Hindlimb muscle (tissue), 1 donor: ENCODE measurements at places on chromosomes 2 and 18. TPM values are rescaled to one million over a fixed set of nuclear protein-coding genes. Genes with fewer than 3 reads are reported as not detected.
A peak's percentile ranks its signal among the peaks of the same experiment; 100 is the strongest.

DNA sequence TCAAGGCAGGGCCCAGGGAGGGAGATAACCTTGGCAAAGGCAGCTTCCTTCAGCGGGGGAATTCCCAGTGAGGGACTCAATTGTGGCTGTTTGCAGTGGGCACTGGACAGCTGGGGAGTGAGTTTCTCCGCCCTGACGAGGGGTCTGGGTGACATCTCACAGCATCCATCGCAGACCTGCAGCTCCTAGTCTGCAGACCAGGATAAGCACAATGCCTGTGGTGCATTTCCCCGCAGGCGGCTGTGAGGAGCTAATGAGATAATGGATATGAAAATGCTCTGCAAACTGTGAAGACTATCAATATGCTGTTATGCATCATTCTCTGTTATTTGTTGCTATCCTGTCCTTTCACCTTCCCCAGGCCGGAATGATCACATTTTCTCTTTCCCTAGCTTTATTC is 30.0 kb upstream of the CYP1B1 start:
- no peak for DNase-seq

DNA sequence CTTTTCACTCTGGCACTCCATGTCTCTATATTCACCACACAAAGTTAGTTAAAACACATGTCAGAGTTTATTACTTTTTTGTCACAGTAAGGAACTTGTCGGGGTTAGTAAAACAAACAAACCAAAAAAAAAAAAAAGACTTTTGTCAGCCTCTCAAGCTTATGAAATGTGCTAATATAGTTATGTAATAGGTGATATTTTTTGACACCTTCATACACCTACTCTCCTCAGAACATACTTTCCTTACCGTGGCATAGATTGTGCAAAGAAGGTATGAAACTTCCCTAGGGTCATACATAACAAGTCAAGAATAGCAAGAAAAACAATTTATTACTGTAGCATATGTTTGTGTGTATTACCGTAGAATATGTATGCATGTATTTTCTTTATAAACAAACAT is 633.3 kb downstream of the CNTNAP5 start:
- DNase-seq: no peak

- no peak for DNase-seq
These were observed 286.6 kb upstream of the HDAC4 start for GRCh38 chr2:239687441-239687840.

GRCh38 chr2:7902251-7902765 is 779.5 kb upstream of the ID2 start:
- DNase-seq: no peak

GRCh38 chr2:190627448-190628412 is 21.2 kb upstream of the NAB1 start:
- peak; percentile 79 for DNase-seq

DNA sequence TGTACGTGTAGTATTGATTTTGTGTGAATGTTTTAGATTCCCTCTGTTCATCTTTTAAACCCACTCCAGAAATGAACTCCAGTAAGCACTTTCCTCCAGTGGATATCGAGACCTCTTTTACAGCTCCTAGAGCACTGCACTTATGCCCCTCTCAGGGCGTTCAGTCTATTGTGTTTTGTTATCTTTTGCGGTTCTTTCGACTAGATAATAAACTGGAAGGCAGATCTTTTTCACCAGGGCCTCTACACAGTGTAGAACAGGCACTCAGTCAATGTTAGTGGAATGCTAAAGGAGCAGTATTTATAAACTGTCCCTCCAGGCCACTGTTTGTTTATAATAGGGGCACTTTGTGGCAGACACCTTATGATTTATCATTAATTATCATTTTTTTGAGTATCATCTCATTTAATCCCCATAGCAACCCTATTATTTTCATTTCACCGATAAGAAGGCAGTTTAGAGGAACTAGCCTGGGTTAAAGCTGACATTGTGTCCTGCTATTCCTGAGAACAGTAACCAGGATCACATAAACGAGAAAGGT is 742 bp upstream of the SOS1 start:
- no peak for DNase-seq

DNA sequence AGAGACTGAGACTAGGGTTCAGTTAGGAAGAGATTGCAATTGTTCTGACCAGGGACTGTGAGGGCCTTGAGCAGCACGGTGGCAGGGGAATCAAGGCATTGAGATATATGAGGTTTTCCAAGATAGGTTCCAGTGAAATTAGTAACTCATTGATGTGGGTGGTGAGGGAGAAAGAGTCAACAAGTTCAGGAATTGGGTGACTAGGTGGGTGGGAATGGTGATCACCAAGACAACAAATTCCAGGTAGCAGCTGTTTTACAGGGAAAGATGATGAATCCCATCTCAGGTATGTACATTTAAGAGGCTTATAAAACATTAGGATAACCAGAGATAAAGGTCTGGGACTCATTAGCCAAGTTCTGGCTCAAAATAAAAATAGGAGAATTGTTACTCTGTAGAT is 251.5 kb upstream of the MGAT5 start:
- DNase-seq: no peak

GRCh38 chr2:47483191-47483590 is 80.2 kb downstream of the MSH2 start:
- no peak for DNase-seq

DNA sequence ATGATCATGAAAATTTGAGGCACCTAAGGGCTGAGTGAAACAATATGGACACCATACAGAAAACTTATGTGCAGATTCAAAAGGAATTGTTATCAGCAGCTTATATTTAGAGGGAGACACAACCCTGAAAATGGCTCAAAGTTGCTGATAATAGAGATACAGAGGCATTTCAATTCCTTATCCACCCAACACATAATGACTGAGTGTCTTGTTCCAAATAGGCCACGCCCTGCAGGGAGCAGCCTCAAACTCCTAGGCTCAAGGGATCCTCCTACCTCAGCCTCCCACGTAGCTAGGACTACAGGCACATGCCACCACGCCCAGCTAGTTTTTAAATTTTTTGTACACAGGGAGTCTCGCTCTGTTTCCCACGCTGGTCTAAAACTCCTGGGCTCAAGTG is 79.0 kb downstream of the LBH start:
- DNase-seq: no peak

DNA sequence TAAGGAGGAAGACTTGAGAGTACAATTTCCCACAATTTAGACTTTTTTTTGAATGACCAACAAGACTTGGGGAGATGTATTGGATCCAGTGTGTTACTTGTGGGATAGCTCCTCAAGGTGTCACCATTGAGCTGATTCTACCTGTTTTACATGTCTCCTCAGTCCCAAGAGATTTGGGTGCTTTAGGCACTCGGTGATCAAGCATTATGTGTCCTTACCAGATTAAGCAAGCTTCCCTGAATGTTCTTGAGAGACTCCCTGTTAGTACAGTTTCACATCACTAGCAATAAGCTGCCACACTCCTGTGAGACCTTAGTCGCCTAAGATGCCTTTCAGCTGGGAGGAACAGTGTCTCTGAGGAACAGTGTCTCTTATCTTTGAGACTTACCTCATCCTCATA is 384.3 kb upstream of the SYT4 start:
- DNase-seq: no peak

GRCh38 chr2:45964906-45965305 is 313.4 kb downstream of the PRKCE start:
- DNase-seq: no peak

DNA sequence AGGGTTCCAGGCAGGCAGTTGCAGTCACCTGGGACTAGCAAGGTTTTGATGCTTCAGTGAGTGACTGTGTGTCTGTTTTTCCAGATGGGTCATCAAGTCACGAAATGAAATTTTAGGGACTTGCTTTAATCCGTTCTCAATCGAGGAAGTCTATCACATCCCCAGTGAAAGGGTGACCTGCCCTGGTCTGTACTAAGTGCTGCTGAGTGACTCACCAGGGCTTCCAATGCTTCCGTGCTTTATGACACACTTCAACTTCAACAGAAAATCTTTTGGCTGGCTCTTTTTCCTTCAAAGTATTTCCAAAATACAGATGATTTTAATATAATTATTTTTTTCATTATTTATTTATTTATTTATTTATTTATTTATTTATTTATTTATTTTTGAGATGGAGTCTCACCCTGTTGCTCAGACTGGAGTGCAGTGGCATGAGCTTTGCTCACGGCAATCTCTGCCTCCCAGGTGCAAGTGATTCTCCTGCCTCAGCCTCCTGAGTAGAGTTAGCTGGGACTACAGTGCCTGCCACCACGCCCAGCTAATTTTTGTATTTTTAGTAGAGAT is 18.4 kb downstream of the TFCP2L1 start:
- DNase-seq: no peak

DNA sequence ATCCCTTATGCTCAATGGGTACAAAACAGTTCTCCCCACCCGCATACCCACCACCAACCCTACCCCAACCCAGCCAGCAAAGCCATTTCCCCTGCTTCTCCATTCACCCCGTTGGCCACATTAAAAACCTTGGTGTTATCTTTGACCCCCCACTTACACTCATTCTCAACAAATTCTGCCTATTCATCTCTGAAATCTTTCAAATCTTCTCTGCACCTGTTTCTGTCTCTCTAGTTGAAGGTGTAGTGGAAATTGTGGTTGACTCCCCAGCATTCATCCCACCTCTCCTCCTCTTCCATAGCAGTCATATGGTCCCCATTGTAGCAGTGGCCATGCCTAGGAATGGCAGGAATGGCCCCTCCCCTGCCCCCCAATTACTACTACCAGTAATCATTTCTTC is 20.5 kb upstream of the TET3 start:
- no peak for DNase-seq

GRCh38 chr2:8676191-8676920 is 5.5 kb upstream of the ID2 start:
- peak; percentile 90 for DNase-seq

GRCh38 chr2:27427863-27428212 is 593 bp upstream of the NRBP1 start:
- DNase-seq: no peak

DNA sequence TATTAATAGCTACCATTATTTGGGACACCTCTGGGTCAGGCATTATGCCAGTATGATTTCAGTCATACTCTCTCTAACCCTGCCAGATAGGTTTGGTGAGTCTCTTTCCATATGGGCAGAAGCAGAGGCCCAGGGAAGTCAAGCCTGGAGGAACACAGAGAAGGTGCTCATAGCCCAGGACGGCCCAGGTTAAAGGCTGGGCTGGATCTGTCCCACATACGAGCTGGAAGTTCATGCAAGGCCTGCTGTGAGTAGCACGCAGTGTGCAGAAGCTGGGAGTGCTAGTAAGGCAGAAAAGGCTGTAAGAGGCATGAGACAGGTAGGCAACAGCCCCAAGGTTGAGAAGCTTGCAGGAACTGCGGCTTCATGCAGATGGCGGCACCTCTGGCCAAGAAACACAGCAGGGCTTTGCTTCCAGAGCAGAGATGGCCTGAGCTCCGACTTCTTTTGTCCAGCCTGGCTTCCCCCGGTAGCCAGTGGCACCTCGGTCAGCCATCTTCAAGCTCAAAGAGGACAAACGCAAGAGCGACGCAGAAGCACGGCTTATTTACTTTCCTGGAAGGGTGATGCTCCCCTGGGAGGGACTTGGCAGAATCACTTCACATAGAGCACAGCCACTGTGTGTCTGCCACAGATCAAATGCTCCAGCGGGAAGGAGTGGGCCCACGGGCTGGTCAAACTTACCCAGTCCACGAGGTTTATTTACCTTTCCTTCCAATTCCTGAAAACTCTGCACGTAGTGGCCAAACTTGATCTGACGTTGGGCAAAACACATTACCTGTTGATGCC is 58.5 kb upstream of the MAP4K4 start:
- DNase-seq: no peak

GRCh38 chr2:230879891-230880290 is 15.1 kb downstream of the ITM2C start:
- DNase-seq: no peak

GRCh38 chr2:27687232-27687631 is 23.5 kb downstream of the SLC4A1AP start:
- no peak for DNase-seq

DNA sequence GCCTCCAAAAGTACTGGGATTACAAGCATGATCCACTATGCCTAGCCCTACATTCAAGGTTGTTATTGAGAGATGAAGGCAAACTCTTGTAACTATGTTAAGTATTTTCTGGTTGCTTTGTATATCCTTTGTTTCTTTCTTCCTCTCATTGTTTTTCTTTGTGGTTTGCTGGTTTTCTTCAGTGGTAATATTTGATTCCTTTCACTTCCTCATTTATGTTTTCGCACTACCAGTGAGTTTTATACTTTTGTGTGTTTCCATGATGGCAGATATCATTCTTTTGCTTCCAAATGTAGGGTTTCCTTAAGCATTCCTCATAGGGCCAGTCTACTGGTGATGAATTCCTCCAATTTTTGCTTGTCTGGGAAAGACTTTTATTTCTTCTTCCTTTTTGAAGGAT is 90.2 kb downstream of the NCK2 start:
- no peak for DNase-seq

DNA sequence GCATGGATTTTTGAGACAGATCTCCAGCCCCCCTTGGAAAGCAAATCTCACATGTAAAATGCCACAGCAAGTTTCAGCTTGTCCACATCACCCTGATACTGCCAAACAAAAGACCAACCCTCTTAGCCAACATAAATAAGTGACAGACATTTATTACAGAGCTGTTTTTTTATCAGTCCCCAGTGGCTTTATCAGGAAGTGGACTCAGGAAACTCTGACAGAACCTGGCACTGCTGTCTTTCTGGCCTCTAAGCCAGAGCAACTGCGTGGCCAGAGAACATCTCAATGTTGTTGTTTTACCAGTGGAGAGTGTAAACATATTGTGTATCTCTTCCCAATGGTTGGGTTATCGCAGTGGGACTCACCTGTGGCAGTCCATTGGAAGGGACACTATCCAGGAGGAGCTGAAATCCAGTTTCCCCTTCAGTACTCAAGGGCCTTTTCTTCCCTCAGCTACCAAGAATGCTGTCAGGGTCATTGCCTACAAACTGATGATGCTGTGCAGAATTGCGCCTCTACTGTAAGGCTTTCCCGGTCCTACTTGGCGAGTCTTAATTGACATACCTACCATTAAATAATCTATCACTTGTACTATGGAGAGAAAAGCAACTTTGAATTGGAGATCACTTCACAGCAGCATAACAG is 22.0 kb downstream of the SLC14A1 start:
- DNase-seq: no peak

DNA sequence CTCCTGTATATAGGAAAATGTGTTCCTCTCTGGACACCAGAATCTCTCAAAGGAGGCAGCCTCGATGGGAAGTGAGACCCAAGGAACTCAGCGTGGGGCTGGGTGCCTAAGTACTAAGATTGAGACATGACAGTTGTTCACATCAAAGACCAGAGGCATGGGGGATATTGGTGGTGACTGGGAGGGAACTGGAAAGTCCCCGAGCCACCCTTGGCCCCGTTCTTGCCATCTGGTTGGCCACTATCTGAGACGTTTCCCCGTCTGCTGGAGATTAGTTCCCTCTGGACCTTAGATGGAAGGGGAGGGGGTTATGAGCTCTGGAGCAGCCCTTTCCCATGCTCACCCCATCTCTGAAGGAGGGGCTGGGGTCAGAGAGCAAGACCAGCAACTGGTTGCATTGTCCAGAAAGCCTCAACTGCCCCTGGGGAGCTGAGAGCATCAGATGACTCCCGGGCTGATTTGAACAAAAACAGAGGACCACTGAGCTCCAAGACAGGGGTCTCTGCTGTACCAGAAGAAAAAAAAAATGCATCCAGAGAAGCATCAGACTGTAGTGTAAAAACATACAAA is 11.8 kb downstream of the FBLN7 start:
- no peak for DNase-seq

Gene DDX1
- polyA plus RNA-seq: 87.8 TPM

Gene MARCHF4
- polyA plus RNA-seq: 0.04 TPM

Gene LYPD1
- 3.3 TPM for polyA plus RNA-seq

Gene UGT1A5
- not detected for polyA plus RNA-seq

Gene SLC9A4
- polyA plus RNA-seq: not detected

Gene LRRC30
- 9.2 TPM for polyA plus RNA-seq

Gene GLI2
- polyA plus RNA-seq: 10.8 TPM

Gene NXPH2
- polyA plus RNA-seq: 13.4 TPM

Gene G6PC2
- not detected for polyA plus RNA-seq

Gene METTL4
- polyA plus RNA-seq: 9.9 TPM

Gene SH3BP4
- polyA plus RNA-seq: 19.4 TPM
